NCI-H1436 (cell line): ENCODE measurements at places on chromosomes 4 and X.

DNA sequence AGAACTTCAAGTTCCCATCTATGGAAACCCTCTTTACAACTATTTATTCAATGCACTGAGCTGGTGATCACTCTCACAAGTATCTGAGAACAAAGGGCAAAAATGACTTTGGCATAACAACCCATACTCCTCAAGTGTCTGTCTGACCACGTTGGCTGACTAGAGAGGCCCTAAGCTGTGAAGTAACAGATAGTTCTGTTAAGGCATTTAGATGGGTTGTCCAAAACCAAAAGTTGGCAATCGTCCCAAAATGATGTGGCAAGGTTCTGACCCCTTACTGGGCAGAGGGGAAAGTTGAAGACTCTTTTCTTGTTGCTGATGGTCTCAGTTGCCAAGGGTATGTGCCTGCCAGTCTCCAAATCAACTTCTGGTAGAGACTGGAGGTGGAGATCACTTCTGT, 524.8 kb downstream of the PPARGC1A start:
- no peak for DNase-seq

- DNase-seq = peak; percentile 62
These were observed 50.0 kb upstream of the TRIM2 start for GRCh38 chr4:153154007-153154975.

DNA sequence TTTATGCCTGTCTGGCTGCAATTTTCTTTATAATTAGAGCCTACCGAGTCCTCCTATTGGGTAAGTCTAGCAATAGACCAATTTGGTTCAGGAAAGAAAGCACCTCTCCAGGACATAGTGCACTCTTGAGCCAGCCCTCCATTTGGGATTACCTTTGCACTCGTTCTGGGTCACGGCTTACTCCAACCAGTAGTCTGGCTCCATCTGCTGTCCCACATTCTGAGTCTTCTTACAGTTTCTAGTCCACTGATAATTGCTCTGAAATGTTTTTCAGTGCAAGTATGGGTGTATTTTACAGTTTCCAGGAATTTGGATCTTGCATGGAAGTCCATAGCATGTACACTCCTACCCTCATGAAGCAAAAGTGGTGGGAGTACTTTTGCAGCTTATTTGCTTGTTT, 34.8 kb upstream of the USP51 start:
- DNase-seq = no peak

DNA sequence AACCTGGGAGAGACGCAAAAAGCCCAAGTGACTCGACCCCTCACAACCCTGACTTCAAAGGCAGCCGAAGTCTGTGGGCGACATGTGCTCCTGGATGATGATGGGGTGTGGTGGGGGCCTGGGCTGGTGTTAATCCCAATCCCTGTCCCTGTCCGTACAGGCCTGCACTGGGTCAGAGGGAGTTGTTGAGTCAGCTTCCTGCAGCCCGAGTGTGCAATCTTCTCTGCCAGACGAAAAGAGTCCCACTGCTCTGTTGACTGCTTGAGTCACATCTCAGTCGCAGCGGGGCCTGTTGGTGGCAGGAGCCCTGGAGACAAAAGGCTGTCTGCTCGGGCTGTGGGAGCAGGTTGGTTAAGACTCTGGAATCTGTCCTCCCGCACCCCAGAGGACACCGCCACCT, 10.3 kb downstream of the FAM3A start:
- DNase-seq = no peak

GRCh38 chr4:10704430-10704810, 19.9 kb upstream of the CLNK start:
- no peak for DNase-seq

DNA sequence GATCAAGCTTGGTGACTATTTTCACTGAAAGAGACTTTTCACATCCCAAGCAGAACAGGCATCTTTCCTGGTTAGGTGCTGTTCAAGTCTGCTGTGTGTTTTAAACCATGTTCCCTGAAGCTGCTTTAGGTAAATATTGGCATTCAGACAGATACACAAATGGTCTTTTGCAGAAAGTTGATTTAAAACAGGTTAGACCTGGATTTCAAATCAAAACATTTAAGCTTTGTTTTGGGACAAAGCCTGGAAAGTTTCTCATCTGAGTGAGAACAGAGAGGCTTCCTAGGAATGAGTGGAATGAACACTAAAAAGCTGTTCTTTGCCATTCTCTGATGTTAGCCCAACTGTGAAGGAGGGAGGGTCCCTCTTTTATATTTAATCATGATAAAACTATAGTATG, 10.1 kb downstream of the ANXA3 start:
- DNase-seq = no peak

- DNase-seq = no peak
These were observed 5.3 kb upstream of the IDS start for GRCh38 chrX:149510386-149510785.

GRCh38 chrX:105167233-105167632, 53.3 kb downstream of the TEX13A start:
- no peak for DNase-seq

DNA sequence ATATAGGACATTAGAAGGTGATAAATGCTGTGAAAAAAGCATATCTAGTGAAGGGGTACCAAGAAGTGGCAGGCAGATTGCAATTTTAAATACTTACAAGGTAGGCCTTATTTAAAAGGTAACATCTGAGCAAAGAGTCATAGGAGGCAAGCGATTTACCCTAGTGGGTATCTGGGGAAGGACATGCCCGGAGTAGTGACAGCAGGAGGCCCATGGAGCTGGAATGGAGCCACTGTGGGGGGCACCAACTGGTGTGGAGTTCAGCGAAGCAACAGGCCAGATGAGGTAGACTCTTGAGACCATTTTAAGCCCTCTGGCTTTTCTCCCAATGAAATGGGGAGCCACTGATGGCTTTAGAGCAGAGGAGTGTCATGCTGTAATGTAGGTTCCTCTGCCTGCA, 37.3 kb downstream of the SEC24D start:
- no peak for DNase-seq

GRCh38 chr4:109094056-109094455, 208.4 kb downstream of the COL25A1 start:
- DNase-seq = no peak

DNA sequence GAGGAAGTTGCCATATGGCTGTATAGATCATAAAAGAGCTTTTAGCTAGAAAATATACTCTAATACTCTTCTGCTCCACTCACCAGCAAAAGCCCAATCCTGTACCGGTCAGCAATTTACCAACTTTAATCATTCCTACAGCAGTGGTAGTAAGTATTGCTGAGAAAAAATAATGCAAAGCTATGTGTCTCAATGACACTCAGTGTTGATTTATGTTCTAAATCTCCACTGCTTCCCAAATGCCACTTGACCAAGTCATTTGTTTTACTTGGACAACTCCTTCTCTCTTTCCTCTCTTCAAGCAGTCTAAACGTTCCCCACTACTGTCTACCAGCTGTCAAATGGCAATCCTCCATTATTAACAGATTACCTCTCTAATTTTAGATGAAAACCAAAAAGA, 201.8 kb upstream of the GK2 start:
- no peak for DNase-seq

GRCh38 chr4:87116231-87116630, 104.2 kb downstream of the KLHL8 start:
- no peak for DNase-seq

GRCh38 chr4:173264245-173264644, 69.9 kb downstream of the HMGB2 start:
- DNase-seq = no peak

GRCh38 chrX:146154191-146154590, 336.6 kb downstream of the SLITRK2 start:
- DNase-seq = no peak

GRCh38 chr4:185880571-185880970, 68.6 kb upstream of the SORBS2 start:
- DNase-seq = no peak

- DNase-seq = no peak
These were observed 98.4 kb upstream of the AFAP1 start for GRCh38 chr4:8038083-8038482.

GRCh38 chr4:67750691-67751090, 3.5 kb downstream of the GNRHR start:
- no peak for DNase-seq

GRCh38 chr4:155008389-155008788, 200.0 kb upstream of the NPY2R start:
- DNase-seq = no peak

GRCh38 chrX:9650091-9650490, 115.6 kb downstream of the GPR143 start:
- DNase-seq = no peak

GRCh38 chr4:43682551-43682950, 766.1 kb downstream of the KCTD8 start:
- DNase-seq = no peak

GRCh38 chr4:144787365-144788258, 141.7 kb downstream of the HHIP start:
- no peak for DNase-seq

- no peak for DNase-seq
These were observed 196.1 kb upstream of the GK2 start for GRCh38 chr4:79604152-79604551.

- DNase-seq = no peak
These were observed 38.2 kb upstream of the OCIAD2 start for GRCh38 chr4:48944756-48945241.

GRCh38 chrX:13131396-13132137, 87.1 kb upstream of the FAM9C start:
- DNase-seq = no peak

- no peak for DNase-seq
These were observed 3.4 kb downstream of the ARSF start for GRCh38 chrX:3044671-3045070.

GRCh38 chr4:94304365-94304971, 38.2 kb downstream of the HPGDS start:
- no peak for DNase-seq

GRCh38 chr4:189033801-189034347, 894.6 kb downstream of the TRIML1 start:
- no peak for DNase-seq

DNA sequence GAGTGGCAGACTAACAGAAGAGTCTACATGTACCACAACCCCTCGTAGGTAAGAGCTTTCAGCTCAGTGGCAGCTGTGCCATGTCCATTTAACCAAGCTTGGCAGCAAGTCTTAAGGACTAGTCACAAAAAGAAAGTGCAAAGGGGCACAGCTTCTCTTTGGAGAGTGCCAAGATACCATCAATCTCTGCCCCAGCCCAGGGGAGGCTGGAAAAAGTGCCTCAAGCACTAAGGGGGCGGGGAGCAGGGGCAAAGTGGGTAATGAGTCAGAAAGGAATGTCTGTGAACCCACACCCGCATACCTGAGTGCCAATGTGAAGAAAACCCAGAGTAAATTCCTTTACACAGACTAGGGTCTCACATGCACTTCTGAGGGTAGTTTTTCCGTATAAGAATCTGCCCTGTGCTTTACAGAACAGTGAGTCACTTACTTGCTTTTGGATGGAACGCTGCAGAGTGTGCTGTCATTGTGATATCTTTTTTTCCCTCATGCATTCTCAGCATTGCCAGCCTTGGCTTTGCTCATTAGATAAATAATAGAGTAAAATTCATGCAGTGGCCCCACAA, 219.8 kb downstream of the ZNF674 start:
- DNase-seq = no peak

DNA sequence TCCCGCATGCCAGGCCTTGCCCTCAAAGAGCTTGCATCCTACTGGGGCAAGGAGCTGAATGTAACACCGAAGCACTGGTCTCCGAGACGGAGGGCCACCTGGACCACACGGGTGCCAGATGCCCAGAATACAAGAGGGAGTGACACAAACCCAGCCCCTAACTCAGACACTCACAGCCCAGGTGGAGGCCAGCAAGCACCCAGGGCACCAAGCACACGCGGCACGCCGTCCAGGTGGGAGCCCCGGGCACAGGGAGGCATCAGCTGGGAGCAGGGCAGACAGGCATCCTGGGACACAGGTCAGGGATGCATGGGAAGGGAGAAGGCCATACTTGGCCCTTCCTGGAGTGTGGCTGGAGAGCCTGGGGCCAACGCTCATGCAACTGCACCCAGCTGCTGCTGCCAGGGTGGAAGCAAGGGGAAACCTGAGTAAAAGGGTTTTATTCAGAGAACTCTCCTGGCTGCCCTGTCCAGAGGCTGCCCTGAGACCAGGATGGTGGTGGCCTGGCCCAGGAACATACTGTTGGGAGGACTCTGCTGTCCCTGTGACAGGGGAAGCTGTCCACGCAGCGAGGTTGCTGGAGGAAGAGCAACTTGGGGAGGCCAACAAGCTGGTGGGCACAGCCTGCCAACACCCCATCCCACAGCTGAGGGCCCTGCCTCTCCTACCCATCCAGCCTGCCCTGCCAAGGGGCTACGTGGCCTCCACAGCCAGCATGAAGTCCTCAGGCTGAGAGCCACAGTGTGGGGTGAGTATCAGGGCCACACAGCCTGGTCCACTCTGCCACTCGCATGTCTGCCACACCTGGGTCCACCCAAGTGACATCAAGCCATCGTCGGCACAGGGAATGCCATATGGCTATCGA, 22.2 kb upstream of the PPP2R2C start:
- DNase-seq = no peak

- DNase-seq = no peak
These were observed 252.4 kb upstream of the RPS6KA3 start for GRCh38 chrX:20519146-20519545.

DNA sequence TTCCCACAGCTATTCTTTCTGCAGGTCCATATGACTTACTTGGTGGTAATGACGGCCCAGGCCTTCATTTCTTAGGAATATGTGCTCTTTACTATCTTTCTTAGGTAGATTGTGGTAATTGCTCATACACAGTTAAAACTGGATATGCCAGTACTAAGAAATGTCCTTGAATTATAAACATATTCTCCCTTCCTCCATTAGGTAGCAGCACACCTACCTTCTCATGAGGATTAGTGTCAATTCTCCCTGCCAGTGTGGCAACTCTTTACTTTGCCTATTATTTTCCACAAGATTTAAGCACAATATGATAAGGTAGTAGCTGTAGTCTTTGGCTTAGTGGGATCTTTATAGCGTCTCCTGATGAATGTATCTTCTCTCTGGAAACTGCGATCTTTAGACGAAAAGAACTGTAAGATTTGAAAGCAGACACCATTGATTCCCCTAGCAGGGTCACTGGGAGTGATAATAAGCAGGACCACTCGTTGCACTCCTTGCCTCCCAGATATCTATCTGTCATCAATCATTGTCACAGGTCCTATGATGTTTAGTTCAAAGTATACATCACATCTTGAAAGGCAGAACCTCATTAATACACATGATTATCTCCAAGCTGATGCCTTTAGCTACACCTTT, 1240.7 kb downstream of the C4orf33 start:
- DNase-seq = no peak

GRCh38 chrX:45623266-45623665, 422.6 kb upstream of the DIPK2B start:
- no peak for DNase-seq
